ENCODE measurements at places on chromosomes 16 and 17.

GRCh38 chr17:12928736-12929135, 89.1 kb downstream of the ELAC2 start:
- DNase-seq = no peak

DNA sequence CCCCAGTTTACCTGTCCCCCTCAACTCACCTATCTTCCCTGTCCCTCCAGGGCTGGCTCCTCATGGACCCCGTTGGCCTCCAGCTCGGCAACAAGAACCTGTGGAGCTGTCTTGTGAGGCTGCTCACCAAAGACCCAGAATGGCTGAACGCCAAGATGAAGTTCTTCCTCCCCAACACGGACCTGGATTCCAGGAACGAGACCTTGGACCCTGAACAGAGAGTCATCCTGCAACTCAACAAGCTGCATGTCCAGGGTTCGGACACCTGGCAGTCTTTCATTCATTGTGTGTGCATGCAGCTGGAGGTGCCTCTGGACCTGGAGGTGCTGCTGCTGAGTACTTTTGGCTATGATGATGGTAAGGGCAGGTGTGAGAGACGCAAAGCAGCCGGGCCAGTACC, 31.3 kb downstream of the NLRC5 start:
- no peak for DNase-seq

GRCh38 chr17:36209575-36209974, 1.3 kb upstream of the CCL4L2 start:
- DNase-seq = no peak

GRCh38 chr17:2655546-2655945, 56.0 kb downstream of the CLUH start:
- no peak for DNase-seq

- DNase-seq = no peak
Observed at GRCh38 chr17:81483862-81484194, 28.8 kb downstream of the ACTG1 start.

DNA sequence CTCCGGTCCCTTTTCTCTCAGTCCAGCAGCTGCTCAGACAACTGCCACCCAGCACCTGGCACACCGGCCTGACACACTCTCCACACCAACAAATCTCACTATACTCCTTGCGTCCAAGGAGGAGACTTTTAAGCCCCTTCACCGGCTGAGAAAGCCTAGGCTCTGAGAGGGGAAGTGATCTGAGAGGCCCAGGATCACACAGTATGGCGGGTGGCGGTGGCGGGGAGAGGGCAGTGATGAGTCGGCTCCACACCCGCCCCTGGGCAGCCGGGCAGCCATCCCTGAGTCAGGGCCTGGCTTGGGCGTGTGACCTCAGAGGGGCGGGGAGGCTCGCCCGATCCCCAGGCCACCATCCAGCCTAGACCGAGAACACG, 569 bp downstream of the FLII start:
- peak; percentile 65 for DNase-seq

GRCh38 chr17:47776330-47777197, 43.5 kb downstream of the TBX21 start:
- no peak for DNase-seq

DNA sequence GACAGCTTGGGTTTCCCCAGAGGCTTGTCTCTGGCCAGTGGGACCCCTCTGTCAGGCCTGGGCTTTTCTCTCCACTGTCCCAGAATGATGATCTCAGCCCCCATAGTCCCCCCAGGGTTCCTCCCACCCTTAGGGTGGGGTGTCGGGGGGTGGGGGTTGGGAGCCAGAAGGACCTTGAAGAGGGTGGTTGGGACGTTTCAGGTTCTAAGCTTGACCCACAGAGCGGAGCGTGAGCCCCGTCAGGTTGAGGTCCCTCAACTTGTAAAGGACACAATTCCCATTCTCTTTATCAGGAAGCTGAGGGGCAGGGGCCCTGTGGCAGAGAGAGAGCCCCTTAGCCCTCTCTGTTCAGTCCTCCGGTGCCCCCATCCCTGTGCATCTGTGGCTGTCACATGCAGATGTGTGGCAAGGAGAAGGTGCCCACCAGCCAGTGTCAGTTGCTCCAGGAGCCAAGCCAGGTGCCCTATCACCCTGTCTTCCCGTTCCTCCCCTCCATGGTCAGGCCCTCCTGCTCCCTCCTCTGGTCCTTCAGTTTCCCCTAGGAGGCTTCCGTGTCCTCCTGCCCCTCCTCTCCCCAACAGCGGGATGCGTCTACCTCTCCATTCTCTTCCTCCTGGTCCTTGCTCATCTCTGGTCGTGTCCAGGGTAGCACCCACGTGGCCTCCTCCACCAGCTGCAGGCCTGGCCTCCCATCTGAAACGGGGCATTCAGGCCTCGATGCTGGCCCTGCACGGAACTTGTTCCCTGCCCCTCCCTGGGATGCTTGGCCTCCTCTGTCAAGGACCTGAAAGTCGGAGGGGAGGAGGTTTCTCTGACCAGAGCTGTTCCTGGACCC, 1.5 kb upstream of the NTN3 start:
- no peak for DNase-seq

- no peak for DNase-seq
Observed at GRCh38 chr17:77609553-77610517, 348.7 kb upstream of the TNRC6C start.

DNA sequence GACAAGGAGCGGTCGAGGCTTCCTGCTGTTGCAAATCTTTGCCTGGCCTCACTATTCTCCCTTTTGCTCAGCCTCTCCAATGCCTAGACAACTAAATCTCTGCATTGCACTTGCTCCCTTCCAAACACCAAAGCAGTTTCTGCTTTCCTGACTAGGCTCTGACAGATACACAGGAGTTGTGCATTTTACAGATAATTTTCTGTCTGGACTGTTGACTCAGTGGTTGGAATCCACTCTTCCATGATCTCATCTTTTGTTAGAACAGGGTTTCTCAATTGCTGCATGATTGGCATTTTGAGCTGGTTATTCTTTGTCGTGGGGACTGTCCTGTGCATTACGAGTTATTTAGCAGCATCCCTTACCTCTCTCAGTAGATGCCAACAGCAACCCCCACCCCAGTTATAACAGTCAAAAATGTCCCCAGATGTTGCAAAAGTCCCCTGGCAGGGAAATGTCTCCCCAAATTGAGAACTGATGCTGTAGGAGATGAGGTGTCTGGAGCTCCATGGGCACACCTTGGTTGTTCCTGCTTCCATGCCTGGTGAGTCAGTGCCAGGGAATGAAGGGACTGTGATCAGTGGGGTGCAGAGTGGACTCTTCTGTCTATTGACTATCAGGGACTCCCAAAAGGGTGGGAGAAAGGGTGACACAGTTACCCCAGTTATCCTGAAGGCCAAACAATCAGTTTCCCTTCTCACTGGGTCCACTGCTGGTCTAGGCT, 557.4 kb upstream of the PSMD7 start:
- DNase-seq = no peak

- DNase-seq = no peak
Observed at GRCh38 chr16:65598621-65599020, 476.8 kb upstream of the CDH11 start.

GRCh38 chr17:36089888-36090836, at the start of gene CCL3:
CCL3 (minus strand) TSS chr17:36090143; CDS start chr17:36090058, 85 bp downstream.
- DNase-seq = no peak

- peak; percentile 67 for DNase-seq
Observed at GRCh38 chr17:46977348-46977747, 1.7 kb downstream of the RPRML start.

DNA sequence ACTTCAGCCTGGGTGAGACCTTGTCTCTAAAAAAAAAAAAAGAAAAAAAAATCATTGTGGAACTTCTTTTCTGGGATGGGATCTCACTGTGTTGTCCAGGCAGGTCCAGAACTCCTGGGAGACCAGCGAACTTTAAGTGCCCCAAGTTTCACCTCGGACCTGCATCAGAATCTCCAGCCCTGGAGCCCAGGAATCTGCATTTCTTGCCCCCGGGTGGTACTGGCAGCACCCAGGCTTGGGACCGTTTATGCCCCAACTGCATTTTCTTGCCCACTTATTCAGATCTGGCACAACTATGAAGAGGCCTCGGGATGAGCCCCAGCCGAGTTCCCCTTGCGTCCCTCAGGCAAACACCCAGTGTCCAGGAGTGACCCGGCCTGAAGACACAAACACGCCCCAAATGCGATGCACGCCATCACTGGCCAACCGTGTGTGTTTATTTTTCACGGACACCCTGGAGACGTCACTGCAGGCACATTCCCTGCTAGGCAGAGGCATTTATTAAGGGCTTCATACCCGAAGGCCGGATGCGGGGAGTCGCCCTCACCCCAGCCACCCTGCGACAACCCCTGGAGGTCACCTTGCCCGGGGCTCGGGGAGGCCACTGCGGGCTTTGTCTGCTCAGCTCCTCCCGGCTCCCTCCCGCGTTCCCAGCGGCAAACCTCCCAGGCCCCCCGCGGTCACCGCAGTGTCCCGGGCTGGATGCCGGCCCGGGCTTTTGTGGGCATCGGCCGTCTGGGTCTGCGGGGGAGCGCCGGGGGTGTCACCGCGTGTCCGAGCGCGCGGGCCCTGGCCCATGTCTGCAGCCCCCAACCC, 684 bp upstream of the SPIRE2 start:
- DNase-seq = peak; percentile 29

DNA sequence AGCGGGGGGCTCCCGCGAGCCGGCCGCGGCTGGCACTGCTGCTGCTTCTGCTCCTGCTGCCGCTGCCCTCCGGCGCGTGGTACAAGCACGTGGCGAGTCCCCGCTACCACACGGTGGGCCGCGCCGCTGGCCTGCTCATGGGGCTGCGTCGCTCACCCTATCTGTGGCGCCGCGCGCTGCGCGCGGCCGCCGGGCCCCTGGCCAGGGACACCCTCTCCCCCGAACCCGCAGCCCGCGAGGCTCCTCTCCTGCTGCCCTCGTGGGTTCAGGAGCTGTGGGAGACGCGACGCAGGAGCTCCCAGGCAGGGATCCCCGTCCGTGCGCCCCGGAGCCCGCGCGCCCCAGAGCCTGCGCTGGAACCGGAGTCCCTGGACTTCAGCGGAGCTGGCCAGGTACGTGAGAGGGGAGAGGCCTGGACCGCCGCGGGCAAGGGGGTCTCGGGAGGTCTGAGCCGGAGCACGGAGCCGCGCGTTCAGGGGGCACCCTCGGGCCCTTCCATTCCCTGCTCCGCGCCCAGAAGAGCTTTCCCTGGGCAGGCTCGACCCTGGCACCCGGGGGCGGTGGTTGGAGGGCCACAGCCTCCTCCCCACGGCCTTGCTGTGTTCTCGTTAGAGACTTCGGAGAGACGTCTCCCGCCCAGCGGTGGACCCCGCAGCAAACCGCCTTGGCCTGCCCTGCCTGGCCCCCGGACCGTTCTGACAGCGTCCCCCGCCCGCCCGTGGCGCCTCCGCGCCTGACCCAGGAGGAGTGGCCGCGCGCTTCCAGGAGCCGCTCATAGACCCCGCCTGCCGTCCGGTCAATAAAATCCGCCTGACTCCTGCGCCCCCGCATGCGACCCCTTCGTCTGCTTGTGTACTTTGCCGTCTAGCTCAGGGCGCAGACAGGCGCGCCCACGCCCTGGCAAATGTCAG, 591 bp downstream of the NPW start:
- no peak for DNase-seq

GRCh38 chr16:65062736-65063583, 58.9 kb downstream of the CDH11 start:
- peak; percentile 15 for DNase-seq

DNA sequence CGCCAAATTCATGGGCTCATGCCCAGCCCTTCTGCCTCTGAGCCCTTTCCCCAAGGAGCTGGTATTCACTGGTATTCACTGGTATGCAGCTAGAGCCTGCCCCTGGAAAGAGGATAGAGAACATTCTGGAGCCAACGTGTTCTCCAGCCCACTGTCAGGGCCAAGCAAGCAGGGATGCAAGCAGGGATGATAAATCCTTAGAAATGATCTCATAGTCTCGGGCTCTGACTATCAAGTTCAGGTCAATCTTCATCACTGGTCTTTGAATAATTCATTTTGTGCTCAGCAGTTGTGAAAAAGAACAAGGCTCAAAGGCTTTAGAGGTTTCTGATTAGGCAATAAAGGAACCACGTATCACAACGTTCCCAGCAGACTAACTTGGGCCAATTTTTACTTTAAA, 57.3 kb downstream of the CACNG5 start:
- no peak for DNase-seq

GRCh38 chr17:43745541-43745940, 13.1 kb downstream of the SOST start:
- no peak for DNase-seq

- DNase-seq = peak; percentile 57
Observed at GRCh38 chr17:1029196-1029921, 32.4 kb downstream of the TIMM22 start.

DNA sequence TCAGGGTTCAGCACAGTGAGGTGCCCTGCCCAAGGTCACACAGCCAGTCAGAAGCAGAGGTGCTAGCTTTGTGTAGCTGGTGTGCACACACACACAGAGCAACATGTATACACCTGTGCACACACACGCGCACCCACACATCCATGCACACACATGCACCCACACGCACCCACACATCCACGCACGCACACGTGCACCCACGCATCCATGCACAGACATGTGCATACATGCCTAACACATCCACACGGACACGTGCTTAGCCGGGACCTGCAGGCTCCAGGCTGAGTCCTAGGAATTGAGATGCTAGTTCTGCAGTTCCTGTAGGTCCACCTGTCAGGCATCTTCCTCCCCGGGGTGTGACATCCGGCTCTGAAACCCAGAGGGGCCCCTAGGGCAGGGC, 13.0 kb upstream of the DPEP1 start:
- no peak for DNase-seq

- no peak for DNase-seq
Observed at GRCh38 chr17:42167807-42168206, 13.0 kb upstream of the RAB5C start.

DNA sequence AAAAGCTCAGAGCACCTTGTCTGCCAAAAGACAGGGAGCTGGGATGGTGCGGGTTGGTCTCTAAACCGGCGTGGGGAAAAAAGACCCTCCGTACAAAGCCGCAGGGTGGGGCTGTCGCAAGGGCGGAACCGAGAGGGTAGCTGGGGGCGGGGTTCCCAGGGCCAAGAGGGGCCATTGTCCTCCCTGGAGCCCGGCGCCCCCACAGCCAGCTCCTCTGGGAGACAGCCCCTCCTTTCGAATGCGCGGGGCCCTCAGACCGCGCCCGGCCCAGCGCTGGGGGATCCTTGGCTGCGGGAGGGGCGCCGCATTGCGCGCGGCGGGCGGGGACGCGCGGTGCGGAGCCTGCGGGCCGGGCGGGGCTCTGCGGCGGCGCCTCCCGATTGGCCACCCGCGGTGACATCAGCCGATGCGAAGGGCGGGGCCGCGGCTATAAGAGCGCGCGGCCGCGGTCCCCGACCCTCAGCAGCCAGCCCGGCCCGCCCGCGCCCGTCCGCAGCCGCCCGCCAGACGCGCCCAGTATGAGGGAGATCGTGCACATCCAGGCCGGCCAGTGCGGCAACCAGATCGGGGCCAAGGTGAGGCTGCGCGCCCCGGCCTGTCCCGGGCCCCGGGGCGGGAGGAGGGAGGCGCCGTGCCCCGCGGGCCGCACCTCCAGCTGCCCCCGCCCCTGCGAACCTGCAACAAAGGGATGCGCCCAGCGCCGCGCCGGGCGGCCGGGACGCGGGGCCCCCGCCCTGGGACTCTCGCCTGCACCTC, at the start of gene TUBB3:
TUBB3 (plus strand) TSS at position 459 of the 756 bp plus-strand sequence; CDS start at position 519, 60 bp downstream.
- DNase-seq = peak; percentile 72

GRCh38 chr17:29973005-29973404, 31.6 kb downstream of the EFCAB5 start:
- no peak for DNase-seq

- DNase-seq = no peak
Observed at GRCh38 chr16:57614536-57614935, 13.9 kb upstream of the ADGRG1 start.

- no peak for DNase-seq
Observed at GRCh38 chr17:67431249-67432015, 54.4 kb downstream of the PITPNC1 start.

Measured in occipital lobe (tissue), 3 donors.